GM12864 (cell line): ENCODE measurements at places on chromosomes 11 and 22.

- DNase-seq, result peak; percentile 59
Observed at GRCh38 chr11:47950396-47950795, 30.0 kb upstream of the PTPRJ start.

GRCh38 chr11:91219535-91219934, 996.7 kb upstream of the CHORDC1 start:
- no peak for DNase-seq

GRCh38 chr22:39080052-39080762, 3.1 kb downstream of the APOBEC3G start:
- DNase-seq, result no peak

- DNase-seq, result no peak
Observed at GRCh38 chr11:92711926-92712325, 257.5 kb upstream of the MTNR1B start.

GRCh38 chr11:47437218-47437745, 11.0 kb upstream of the PSMC3 start:
- DNase-seq, result no peak
